ENCODE measurements at places on chromosomes 3 and 15. TPM values are rescaled to one million over a fixed set of nuclear protein-coding genes. Genes with fewer than 3 reads are reported as not detected.
A peak's percentile ranks its signal among the peaks of the same experiment; 100 is the strongest.

Gene MYEF2
- total RNA-seq, result 5.9 TPM

Gene PLS1
- total RNA-seq, result 0.44 TPM

Gene IQCF5
- not detected for total RNA-seq

Gene ZBED2
- total RNA-seq, result not detected

Gene CASR
- not detected for total RNA-seq

- peak; percentile 51 for DNase-seq
These were observed 206.6 kb downstream of the GBE1 start for GRCh38 chr3:81554801-81555200.

DNA sequence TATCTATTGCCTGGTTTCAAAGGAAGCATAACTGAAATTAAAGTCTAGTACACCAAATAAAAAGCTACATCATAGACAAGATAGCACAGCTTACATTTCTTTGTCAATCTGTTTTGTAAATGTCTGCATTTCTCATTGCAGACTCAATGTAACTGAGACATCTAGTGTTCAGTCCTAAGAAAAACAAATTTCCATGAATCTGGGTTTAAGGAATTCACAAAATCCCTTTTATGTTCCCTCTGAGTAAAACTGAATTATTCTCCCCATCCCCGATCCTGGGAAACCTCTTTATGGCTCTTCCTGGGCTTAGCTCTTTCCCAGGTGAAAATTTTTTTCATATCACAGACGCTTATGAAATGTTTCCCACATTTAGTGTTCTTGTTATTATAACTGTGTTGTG lies 21.6 kb upstream of the RASA2 start:
- no peak for DNase-seq

- no peak for DNase-seq
These were observed 530.2 kb downstream of the SOX2 start for GRCh38 chr3:182241766-182242488.

- peak; percentile 66 for DNase-seq
These were observed 33.2 kb upstream of the GOLGA8B start for GRCh38 chr15:34616613-34617012.

DNA sequence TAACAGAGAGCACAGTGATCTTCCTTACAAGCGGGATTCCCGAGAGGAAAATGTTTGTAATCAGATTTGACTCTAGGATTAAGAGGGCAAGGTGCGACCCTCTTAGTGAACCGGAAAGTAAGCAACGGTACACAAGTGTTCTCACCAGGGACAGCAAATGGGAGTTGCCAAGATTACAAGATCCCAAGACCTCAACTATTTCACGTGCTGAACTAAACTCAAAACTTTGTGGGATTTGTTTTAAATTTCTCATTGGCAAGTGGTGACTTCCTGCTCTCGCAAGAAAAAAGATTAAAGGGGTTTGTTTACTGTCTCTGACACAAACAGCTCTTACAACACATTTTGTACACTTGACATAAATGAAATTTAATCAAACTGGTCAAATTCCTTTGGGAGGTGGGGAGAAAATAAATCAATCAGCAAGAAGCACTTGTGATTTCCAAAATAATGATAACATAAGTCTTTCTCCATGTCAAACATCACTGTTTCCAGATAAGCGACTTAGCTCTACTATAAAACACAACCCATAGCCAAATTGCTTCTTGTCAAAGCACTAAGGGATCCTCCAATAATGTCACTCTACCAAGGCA lies 2.2 kb upstream of the PGPEP1L start:
- DNase-seq, result no peak

DNA sequence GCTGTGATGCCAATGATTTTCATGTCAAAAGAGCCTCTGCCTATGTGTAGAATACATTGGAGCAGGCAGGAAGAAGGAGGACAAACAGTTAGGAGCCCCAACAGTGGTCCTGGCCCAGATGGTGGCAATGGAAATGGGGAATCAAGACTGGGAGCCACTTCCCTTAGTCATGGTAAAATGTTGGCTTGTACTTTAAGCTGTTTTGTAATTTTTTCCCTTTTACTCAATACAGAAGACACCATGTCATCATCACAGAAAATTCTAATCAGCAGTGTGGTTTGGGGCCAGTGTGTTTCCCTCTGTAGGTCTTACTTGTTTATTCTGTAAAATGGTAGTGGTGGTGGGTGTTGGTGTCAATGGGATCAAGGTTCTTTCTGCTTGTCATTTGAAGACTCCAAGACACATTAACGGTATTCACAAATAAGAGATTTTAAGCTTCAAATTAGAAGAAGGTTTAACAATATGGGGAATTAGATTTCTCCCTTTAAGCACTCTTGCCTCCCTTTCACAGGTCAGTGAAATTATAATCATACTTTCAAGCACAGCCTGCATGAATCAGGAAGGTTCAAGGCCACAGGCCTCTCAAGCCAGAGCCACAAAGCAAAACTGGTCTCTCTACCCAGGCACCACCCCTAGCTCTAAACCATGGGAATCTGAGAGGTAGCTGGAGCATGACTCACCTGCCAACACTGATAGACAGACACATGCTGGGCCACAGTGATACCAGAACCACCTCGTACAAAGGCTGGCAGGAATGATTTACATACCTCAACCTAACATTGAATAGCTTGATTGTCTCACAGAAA lies 24.9 kb downstream of the SIAH2 start:
- no peak for DNase-seq

- peak; percentile 45 for DNase-seq
These were observed 848 bp downstream of the NCEH1 start for GRCh38 chr3:172709774-172710663.

- DNase-seq, result no peak
These were observed 302.1 kb downstream of the TLE3 start for GRCh38 chr15:69795601-69796000.

- DNase-seq, result peak; percentile 52
These were observed 54.8 kb downstream of the UBP1 start for GRCh38 chr3:33385423-33385822.

All from lung microvascular endothelial cell (primary cell).